ENCODE measurements at places on chromosomes 2 and 18.

DNA sequence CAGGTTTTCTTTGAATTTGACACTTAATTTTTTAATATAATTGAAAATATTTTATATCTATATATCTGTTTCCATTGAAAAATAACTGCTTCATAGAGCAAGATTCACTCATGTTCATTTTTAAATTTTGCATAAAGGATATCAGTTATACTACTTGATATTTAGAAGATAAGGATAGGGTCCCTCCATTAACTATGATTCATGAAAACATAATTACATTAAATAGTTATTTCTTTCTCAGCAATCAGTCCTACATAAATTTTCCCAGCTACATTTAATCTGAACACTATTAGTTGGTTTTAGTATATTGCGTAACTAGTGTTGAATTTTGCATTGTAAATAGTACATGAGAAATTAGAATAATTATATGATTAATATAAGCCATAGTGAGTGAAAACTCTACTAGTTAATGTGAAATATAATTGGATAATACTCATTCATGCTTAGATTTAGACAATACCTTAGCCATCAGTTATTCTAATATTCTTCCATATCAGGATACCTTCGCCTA is 42.7 kb downstream of the LRP1B start:
- no peak for DNase-seq

DNA sequence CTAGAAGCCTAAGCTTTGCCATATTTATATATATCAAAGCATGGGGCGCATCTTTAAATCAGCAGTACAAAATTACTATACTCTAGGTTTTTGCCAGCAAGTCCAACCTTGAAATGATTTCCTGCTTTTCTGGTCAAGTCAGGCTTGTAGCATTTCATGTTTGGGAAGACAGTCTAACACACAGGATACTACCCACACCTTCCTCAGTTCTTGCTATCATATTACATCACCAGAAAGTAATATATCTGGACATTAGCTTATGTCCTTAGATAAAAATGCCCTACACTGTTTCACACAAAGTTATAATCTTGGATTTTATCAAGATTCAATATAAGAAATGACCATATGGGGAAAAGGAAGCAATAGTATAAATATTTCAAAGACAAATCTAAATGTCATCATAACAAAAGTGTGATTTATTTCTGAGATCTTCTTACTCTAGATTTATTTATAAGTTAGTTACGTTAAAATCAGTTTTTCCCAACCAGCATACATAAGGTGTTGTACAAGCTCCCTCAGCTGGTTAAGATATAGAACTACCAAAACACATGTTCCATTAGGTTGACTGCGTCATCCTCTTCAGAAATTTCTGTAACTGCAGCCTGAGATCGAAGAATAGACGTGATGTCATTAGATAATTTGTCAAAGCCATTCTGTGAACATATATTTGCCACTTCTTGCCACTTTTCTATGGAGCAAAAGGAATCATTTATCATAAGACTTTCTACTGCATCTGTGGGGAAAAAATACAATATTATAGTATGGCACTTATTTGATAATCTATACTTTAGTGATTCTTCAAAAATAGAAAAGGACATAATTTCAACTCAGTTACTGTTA is 56.6 kb downstream of the CLHC1 start:
- DNase-seq = no peak

GRCh38 chr18:45916302-45916701 is 50.8 kb downstream of the EPG5 start:
- no peak for DNase-seq

DNA sequence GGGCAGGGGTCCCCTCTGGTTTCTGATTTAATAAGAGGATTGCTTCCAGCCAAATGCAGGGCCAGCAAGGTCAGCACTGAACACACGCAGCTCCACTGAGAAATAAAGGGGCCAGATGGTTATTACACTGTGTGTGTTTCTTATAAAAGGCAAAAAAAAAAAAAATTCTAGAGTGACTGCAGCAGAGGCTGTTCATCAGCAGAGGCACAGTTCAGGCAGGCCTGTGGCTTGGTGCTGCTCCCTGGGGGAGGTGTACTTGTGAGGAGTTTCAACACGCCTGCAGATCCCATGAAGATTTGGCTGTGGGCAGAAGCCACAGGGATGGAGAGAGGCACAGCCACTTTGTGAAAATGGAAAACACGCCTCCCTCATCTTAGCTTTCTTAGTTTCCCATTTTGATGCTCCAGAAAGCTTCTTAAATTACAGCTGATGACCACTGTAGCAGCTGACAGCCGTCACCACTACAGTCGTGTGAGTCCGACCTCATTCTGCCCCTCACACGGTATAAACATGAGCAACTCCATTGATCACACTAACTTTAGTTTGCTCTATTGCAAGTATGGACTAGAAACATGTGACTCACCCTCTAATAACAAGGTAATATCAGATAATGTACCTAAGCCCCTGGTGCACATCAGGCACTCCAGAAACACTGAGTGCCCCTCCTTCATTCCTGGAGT is 726.5 kb upstream of the RAB6C start:
- DNase-seq = no peak

- DNase-seq = no peak
Observed at GRCh38 chr2:72394541-72395070, 246.9 kb upstream of the CYP26B1 start.

DNA sequence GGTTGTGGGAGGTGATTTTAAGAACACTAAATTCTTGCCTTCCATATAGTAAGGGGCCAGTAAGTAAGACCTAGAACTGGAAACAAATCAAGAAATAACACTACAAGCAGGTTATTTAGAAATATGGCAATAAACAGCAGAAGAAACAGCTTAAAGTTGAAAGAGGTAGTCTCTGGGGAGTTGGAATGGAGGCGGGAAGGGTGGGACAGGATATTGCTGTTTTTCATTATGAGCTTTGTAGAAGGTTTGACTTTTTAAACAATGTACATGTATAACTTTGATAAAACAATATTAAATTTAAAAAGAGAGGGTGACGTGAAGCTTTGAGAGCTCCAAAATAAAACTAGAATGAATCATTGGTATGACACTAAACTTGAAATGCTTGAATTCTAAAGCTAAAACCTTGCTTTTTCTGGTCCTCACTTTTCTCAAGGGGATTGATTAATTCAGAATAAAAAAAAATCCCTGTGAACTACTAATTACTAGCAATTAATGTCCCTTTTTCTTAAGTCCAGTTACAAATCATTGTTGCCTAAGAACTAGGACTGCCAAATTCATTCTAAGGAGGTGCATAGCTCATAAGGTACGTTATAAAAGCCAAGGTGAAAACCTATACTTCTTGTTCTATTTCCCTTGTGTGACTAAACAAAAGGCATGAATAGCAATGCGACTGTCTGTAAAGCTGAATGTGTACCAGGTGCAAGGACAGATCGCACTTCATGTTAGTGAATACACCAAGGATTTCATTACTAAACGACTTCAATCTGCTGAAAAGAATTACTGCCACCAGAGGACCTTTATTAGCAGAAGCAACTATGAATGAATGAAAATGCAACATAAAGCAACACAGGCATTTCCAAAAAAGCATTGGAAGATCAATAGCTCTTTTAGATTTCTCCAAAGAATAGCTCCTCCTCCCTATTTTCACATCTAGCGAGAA is 177.5 kb downstream of the RBM43 start:
- no peak for DNase-seq

DNA sequence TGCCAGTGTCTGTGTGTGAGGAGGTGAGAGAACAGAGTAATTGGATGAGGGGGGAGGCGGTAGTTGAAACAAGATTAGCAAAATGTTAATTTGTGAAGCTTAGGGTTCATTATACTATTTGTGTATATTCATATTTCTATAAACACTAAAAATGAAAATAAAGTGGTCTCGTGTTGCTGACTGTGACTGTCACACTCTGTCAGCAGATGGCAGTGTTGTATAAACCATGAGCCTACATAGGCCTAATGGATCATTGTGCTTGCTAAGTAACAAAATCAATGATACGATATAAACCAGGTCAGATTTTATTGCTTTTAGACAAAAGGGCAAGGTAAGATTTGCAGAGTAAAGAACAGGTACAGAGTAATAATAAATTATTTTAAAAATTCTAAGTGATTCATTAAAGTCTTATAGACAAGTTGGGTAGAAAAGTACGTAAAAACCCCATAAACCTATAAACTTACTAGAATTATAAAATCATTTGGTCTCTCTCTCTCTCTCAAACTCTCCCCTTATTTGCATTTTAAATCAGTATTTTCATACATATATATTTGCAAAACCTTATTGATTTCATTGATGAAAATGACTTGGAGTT is 182.7 kb downstream of the RPIA start:
- no peak for DNase-seq

- DNase-seq = no peak
Observed at GRCh38 chr2:62314291-62314690, 118.4 kb downstream of the B3GNT2 start.

DNA sequence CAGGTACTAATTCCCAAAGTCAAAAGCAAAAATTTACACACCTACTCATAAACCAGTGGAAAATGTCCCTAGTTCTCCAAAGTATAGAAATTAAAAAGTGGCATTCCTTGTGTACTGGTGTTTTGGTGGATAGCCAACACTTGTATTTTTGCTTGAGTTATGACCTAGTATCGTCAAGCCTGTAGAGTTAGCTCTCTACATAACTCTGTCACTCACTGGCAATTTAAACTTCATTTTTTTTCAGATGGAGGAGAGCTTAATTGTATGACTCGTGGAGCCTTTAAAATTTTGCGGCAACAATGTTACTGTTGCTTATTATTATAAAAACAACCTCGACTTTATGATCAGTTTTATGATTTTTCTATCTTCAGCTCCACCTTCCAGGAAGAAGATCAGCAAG is 58.7 kb downstream of the ITGB6 start:
- no peak for DNase-seq

DNA sequence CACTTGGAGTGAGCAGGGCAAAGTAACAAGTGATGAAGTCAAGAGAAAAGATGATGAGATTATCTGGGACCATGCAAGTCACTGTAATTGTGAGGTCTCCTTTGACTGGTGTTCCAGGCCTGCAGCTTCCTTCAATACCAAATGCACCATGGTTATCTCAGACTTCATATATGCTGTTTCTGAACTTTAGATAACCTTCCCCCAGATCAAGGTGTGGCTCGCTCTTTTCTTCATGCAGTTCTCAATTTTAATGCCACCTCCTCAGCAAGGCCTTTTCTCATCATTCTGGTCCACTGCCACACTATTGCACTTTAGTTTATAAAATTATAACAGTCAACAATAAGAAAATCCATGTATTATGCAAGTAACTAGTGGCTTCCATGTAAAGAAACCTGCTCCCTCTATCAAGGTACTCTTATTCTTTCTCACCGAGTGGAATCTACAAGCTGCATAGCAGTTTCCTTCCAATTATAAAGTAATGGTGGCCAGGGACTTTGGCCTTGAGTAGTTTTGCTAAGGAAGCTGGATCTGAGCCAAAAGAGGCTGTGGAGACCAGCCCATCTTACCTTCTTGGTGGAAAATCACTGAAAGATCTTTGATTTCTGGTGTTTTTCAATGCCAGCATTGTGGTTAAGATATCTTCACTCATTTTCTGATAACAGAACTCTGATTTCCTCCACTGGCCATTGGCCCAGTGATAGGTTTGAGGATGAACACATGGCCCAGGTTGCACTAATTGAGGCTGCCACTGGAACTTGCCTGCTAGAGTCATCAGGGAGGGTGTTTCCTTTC is 113.6 kb downstream of the KCNE4 start:
- DNase-seq = no peak

Measured in activated naive CD4-positive, alpha-beta T cell (primary cell).